ENCODE measurements at places on chromosomes 4 and X.

DNA sequence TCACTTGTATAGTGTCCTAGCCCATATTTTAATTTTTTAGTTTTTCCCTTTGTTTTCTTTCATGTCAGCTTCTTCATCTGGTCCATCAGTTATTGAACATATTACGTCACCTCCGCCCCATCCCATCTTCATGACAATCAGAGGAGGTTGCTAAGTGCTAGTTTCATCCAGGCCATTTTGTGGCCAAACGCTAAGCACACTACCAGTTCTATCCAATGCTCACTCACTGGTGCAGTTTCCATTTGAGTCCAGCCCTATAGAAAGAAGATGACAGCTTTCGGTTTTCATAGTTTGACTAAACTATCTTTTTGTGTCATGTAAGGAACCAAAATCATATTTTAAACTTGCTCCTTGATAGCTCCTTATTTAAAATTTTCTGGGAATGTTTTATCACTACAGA lies 304.2 kb downstream of the TENM3 start:
- no peak for DNase-seq

DNA sequence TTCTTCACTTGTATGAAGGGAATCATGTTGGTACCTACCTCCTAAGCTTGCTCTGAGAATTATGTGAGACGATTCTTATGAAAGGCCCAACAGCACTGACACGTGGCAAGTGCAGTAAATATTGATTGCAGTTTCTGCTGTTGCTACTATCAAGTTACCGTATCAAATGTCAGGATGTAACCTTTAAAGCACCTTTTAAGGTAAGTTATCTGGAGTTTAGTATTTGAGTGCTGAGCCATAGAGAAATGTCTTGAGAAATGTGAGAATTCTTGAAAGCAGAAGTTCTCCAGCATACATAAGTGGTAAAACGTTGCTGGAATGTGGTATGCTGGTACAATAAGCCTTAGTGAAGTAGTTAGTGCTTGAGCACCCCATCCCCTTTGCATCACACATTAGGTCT lies 90.4 kb downstream of the PHOX2B start:
- no peak for DNase-seq

GRCh38 chrX:23752740-23753415 lies 9.8 kb upstream of the ACOT9 start:
- no peak for DNase-seq

DNA sequence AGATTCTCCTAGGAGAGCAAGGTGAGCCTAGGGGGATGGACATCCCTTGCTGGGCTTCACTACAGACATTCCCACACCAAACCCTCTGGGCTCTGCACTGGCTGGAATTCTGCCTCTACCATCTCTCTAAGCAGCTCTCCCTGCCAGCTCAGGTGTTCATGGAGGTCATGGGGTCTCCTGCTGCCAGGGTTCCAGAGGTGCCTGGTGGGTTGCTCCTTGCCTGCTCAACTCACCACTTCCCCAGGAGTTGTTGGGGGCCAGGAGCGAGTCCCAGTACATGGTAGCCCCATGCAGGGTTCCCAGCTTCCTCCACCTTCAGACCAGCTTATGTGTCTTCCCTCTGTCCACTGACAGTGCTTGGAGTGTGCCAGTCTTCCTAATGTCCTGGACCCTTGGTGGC lies 167.8 kb upstream of the PAQR3 start:
- DNase-seq: no peak

- DNase-seq: no peak
Observed at GRCh38 chr4:7289589-7289988, 97.3 kb downstream of the SORCS2 start.

- peak; percentile 41 for DNase-seq
Observed at GRCh38 chrX:119118780-119119395, 8.7 kb downstream of the KIAA1210 start.

- DNase-seq: no peak
Observed at GRCh38 chrX:19906293-19906692, 18.9 kb upstream of the SH3KBP1 start.

GRCh38 chr4:184526228-184526627 lies 51.9 kb upstream of the IRF2 start:
- DNase-seq: no peak

DNA sequence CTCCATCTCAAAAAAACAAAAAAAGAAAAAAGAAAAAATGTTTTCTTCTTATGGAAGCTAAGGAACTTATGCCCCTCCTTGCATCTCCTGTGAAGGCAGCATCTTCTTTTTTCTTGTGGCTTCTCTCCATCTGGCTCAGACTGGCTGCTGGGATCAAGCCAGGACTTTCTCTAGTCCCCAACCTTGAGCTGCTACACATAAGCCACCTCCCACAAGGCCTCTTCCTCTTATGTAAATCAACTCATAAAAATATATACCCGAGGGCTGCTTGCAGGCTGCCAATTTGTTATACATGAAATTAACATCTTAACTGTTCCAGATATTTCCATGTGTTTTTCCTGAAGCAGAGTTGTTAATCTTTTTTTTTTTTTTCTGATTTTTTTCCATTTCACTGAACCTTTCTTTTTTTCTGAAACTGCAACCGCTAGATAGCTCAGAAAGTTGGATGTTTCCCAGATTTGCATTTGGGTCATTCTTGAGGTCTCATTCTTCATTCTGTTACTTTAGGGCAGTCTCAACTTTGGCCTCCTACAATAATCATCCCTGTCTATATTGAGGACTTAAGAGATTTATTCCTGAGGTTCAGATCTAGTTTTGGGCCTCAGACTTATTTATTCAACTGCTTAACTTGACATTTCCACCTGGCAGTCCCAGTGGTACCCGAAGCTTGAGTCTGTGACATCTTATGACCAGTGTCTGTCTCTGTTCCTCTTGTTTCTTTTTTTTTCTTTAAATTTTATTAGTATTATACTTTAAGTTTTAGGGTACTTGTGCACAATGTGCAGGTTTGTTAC lies 10.3 kb downstream of the SNX25 start:
- DNase-seq: no peak

DNA sequence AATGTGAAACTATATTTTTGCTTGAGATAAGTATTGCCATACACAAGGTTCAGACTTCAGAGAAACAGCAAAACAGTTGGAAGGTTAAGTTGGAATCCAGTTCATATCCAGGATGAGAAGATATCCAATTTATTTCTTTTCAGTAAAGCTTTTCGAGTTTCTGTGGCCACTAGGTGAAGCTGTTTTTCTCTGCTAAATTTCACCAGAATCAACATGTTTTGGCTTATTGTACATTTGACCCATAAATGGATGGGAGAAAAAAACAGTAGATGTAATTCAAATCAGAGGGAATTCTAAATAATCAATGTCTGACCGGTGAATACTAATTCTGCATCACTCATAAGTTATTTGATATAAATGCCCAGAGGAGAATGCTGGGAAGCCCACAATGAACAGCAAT lies 9.1 kb upstream of the METTL14 start:
- no peak for DNase-seq

- DNase-seq: no peak
Observed at GRCh38 chrX:136255541-136255940, 4.3 kb upstream of the MAP7D3 start.

DNA sequence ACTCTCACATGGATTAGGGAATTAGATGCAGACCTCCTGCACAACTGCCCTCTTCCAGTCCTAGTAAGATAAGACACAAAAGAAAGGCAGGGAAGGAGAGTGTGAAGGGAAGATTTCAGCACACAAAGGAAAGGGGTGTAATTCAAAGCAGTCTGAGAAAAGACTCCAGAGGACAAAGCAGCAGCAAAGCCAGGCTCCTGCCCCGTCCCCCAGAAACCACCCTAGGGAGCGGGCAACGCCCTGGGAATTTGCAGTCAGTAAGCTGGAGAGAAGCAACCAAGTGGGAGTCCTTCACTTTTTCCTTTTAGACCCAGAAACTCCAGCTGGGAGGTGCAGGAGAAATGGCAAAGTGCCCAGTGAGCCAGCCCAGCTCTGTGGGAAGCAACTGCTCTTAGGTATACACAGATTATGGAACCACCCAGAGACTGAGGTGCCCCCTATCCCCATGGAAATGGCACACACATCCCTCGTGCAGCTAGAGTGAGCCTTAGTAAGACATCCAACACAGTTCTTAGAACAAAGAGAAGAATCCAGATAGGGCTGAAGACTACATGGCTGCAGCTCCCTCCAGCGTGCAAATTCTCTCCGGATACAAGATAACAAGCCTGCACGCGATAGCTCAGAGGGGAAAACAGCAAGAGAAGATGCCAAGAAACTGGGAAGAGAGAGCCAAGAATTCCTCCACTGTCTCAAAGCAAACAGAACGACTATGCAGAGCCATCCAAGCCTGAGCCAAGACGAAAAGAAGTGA lies 26.5 kb upstream of the IRAK1 start:
- DNase-seq: no peak

DNA sequence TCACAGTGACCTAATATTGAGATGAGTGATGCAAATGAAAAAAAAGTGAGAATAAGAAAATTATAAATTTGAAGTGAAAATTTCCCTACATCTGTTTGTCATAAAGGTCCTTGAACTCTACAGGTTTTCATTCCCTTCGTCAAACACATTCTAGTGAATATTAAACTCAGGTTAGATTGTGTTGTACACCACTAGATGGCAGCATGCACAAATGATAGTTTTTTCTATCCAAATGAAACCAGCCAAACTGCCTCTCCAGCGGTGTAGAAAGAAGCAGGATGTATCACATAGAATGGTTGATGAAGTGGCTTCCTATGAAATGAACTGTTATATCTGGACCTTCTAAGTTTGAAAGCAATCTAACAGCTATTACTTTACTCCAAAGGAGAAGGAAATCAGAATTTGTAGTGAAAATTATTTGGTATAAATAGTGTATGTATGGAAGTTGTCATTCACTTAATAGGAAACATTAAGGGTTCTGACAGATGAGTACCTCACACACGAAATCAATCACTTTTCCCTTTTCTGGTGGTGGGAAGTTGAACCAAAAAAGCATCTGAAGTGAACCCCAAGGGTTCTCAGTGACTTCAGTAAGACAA lies 382.7 kb downstream of the UNC5C start:
- no peak for DNase-seq

DNA sequence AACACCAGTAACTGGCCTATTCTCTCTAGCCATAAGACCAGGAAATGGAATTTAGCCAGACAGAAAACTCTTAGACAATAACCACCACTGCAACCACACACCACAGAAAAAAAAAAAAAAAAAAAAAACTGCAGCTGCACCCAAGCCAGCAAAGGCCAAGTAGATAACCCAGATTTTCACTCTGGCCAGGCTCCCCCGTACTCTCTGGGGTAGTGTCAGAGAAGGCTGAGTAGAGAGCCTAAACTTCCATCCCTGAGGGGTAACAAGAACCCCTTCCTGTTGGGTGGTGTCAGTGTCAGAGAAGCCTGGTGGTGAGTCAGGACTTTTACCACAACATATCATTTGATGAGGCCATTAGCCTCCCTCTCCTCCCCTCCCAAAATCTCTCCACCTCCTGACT lies 5.6 kb upstream of the DLG3 start:
- no peak for DNase-seq

DNA sequence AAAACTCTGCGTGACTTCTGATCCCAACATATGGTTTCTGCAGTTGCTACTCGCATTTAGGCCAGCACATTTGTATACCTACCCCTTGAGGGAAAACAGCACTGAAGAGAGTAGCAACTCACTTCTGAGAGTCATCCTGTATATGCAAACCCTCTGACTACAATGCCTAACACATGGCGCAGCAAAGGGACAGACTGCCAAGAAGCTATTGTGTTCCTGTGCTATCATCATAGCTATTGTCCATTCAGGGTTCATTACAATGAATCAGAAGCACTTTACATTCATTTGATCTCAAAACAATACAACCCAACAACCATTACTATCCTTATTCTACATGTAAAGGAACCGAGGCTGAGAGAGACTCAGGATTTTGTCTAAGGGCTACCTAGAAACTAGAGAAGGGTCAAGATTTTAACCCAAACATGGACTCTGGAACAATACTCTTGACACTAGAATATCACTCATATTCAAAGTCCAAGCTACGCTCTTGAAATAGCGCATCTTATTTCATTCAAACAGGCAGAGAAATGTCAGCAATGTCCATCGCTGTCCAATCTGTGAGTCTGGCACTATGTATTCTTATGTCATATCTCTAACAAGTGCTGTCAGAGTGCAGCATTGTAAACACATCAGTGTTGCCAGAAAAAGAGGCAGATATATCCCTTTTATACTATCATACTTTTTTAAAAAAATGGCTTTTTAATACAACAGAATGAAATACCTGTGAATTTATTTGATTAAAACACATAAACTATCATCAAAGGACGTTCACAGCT lies 173.6 kb downstream of the CORIN start:
- DNase-seq: no peak

GRCh38 chr4:38610521-38610920 lies 53.5 kb upstream of the KLF3 start:
- DNase-seq: no peak

DNA sequence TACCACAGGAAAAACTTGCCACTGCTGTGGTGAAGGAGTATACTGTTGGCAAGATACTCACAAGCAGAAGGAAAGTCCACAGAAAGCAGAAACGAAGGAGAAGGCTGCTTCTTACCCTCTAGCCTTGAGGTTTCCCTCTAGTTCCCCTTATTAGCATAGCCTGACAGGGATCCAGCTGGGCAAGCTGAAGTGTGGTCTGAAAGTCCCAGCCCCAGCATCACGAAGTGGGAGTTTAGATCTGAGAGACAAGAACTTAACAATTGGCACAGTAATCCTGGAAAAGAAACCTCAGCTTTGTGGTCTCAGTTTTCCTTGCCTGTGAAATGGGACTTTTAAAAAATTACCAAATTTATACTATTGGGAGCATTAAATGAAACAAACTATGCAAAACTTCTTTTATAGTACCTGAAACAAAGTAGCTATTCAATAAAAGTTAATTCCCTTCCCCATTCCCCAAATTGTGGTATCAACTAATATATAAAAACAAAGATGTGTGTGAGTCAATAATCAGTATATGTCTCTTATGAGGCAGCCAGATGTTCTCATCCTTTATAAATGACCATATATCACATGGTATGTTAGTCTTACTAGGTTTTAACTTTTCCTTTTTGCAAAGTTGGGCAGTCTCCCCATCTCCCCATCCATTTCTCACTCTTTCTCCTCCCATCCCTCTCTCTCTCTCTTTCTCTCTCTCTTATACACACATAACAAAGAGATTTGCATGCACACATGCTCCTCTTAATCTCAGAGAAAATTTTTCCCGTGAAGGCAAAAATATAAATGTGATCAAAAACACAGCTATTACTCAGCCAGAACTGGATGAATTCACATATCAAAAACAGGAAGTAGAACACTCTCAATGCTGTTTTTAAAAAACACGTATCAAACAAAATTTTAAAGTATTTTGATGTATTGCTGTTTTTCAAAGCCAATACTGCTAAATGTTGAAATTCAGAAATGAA lies 57.8 kb downstream of the SCFD2 start:
- DNase-seq: no peak

GRCh38 chr4:86959588-86960500 lies 25.0 kb downstream of the AFF1 start:
- no peak for DNase-seq

All from activated T-cell treated with anti-CD3 and anti-CD28 coated beads, Interleukin-2, amount 50 U/mL, for 4 hours (primary cell).